ENCODE measurements at places on chromosomes 3 and 15.

DNA sequence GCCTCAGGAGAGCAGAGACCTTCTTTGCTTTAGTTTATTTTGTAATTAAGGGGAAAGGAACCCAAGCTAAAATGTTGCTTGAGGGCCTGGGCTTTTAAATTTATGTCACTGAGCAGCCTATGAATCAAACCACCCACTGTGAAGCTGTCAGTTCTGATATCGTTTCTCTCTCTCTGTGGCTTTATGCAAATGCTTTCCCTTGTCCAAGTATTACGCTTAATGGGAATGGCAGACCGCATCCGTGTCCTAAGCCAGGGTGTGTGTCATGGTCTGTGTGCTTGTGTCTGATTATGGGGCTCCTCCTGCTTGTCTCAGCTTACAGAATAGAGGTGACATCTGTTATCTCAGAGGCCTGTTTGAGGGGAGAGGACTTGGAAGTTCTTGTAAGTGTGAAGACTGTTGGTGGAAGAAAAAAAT lies 82.4 kb downstream of the EBLN2 start:
- DNase-seq, result no peak

GRCh38 chr3:98188545-98188944 lies 22.0 kb downstream of the OR5H15 start:
- DNase-seq, result peak; percentile 48

DNA sequence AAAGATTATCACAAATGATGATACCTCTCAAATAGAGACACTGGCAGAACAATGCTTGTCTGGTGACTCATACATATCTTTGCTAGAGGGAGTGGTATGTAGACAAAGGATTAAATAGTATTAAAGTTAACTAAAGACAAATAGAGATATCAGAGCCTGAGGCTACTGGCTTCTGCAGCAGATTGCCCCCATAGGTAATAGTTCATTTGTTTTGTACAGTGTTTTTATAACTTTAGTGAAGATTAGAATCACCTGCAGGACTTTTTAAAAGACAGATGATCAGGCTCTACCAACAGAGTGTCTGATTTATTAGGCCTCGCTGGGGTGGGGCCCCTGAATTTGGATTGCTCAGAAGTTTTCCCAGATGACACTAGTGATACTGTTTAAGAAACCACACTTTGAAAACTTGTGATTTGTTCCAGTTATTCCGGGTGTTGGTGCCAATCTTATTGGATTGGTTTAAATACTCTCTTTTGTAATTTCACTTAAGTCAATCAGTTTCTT lies 96.4 kb downstream of the NAALADL2 start:
- no peak for DNase-seq

DNA sequence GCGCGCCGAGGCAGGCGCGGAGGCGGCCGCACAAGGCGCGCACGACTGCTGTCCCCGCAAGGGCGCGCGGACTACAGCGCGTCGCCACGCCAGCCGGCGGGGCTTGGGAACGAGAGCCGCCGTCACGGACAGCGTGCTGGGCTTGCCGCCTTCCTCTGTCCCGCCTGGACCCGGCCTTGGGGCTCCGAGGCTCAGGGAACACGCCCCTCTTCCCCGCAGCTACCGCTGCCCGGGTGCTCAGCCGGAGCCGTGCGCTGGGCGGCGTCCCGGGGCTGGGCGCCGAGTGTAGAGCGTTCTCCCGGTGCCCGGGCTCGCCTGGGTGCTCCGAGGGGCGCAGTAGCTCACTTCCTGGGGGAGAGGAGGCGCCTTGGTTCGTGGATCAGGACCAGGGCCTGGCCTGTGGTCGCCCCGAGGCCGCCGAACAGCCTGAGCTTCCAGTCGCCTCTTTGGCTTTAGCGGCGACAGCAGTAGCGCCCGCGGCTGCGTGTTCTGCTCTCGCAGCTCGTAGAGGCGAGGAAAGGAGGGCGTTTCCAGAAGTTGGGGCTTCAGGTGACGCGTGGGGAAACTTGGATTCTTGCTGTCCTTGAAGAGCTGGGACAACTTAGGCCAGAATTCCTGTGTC lies 226.7 kb upstream of the C2CD4B start:
- DNase-seq, result peak; percentile 53

- no peak for DNase-seq
Observed at GRCh38 chr3:9673082-9673481, 23.8 kb downstream of the MTMR14 start.

DNA sequence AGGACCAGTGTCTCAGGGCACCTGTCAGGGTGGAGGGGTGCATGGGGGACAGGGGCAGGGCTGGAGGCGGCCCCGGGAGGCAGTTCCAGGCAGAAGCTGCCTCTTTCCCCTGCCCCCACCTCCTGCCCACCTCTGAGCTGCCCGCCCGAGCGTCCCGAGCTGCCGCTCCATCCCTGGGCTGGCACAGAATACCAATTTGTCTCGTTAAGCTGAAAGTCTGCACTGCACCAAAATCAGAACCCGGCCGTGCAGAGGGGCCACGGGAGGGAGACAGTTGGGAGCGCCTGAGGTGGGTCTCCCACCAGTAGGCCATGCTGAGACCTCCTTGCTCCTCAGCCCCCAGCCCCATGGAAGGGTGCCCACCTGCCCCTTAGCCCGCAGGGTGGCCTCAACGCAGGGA lies 1.3 kb upstream of the ATP2B2 start:
- no peak for DNase-seq

GRCh38 chr3:63450634-63451363 lies 172.7 kb downstream of the SYNPR start:
- DNase-seq, result peak; percentile 46

- DNase-seq, result peak; percentile 86
Observed at GRCh38 chr3:94162700-94163099, 99.8 kb downstream of the NSUN3 start.

DNA sequence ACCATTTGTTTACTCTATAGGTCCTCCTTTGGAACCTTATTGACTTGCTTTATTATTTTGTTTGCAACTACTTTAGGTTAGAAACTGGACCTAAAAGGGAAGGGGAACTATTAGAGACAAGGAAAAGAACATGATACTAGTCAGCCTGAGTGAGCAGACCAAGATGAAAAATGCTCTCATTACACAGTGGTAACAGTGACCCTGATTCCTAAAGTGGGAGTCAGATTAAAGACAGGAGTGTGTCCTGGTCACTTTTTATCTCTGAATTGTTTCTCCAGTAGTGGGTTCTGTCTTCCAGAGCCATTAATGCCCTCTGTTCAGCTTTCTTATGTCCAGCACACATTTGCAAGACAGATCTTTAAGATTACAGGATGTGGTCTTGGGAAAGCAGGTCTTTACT lies 124.1 kb downstream of the TMEM108 start:
- no peak for DNase-seq

DNA sequence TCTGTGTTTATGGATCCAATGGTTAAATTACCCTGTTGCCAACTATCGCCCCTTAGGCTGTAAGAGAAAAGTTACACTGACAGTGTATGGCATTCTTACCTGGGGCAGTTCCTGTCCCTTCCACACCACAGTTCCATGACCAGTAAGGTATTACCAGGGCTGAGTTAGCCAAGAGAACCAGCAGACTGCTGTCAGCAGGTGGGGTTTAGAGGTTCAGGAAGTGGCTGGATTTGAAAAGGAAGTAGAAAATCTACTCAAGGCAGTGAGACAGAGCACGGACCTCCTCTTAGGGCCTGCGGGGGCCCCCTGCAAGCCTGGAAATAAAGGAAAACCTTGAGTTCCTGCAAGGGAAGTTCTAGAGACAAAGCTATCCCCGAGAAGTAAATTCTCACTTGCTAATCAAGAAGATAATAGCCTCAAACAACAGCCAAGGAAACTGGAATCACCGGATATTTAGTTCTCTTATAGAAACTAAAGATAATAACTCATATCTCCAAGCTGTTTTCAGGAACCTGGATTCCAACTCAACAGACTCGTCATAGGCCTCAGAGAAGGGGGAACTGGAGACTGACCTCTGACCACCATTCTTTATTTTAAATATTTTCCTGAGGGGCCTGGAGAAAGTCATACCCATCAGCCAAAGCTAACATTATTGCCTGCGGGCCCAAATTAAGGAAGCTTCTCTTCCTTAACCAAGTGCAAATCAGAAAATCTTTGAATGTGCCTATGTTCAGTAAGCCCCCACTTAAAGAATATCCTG lies 161.7 kb downstream of the ANXA2 start:
- DNase-seq, result no peak

DNA sequence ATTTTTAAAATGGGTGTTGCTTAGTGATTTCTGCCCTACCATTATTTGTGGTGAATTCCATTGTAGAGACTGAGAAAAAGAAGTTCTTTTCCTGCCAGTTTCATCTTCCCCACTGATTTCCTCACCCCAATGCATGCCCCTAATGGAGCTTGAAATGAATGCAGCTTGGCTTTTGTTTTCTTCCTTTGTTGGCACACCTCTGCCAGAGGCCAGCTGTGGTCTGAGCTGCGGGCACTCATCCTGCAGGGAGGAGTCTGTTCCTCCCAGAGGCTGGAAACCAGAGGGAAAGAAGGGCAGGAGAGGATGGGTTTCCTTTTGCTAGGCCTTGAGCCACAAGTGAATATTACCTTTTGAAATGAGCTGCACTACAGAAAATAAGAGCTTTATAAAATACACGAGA lies 9.3 kb upstream of the ST8SIA2 start:
- no peak for DNase-seq

DNA sequence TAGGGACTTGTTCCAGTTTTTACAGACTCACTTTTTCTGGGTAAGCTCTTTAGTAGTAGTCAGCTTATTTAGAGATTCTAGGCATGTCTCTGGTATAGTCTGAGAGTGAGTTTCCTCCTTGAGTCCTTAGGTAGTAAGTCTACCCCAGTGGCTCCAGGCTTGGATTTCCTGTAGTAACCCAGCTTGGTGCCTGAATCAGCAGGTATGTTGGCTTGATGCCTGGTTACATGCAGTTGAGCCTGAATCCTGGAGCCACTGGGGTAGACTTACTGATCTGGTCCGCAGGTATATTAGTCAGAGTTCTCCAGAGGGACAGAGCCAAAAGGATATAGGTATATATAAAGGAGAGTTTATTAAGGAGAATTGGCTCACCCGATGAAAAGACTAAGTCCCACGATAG lies 85.8 kb upstream of the RBMS3 start:
- DNase-seq, result no peak

GRCh38 chr3:66153481-66154443 lies 67.0 kb upstream of the SLC25A26 start:
- no peak for DNase-seq

DNA sequence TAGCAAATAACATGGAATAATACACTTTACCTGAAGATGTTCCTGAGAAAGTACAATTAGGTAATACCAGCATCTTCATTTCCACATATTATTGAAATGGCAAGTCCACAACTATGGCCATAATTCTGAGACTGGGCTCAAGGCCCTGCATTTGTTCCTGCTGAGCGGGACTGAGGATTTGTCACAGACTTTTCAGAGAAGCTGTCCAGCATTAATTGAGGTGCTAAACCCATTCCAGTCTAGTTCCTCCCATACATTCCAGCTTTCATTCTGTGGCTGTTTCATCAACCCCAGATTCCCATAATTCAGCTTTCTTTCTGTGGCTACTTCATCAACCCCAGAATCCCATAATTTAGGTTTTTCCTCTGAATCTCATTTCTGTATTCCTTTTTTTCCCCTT lies 293.4 kb upstream of the GBE1 start:
- DNase-seq, result no peak

DNA sequence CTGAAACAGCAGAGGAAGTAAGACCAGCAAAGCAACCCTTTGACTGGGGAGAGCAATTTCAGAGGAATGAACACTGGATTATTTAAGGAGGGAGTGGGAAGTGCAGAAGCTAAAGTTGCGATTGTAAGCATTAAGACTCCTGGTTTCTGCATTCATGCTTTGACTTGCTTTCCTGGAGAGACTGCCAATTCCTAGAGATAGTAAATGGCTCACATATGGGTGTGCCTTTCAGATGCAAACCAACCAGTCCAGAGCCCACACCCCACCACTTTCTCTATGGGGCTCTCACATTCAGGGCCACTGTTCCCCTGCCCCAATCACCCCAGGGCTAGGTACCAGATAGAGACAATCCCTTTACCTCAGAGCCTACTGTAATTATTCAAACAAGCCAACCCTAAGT lies 200.9 kb upstream of the EIF1B start:
- DNase-seq, result no peak

DNA sequence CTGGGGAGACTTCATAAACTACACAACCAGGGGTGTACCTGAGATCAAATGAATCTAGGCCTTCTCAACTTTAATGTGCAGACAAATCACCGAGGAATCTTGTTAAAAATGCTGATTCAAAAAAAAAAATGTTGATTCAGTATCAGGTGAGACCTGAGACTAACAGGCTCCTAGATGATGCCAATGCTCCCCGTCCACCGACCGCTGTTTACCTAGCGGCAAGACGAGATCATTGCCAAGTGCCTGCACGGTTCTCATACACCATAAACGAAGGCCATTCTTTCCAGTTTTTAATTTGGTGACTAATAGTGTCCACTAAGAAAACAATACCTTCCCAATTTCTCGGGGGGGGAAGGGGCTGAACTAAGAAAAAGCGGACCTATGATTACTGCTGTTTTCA lies 2.5 kb upstream of the FSIP1 start:
- no peak for DNase-seq

DNA sequence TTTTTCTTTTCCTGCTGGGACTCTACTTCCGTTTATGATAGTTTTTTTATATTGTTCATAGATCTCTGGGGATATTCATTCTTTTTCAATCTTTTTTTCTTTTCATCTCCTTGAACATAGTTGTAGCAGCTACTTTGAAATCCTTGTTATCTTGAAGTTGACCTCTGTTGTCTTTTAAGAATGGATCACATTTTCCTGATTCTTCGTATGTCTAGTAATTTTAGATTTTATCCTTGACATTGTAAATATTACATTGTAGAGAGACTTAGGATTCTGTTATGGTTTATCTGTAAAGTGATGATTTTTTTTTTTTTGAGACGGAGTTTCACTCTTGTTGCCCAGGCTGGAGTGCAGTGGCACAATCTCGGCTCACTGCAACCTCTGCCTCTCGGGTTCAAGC lies 20.5 kb downstream of the MKRN2 start:
- DNase-seq, result no peak

- DNase-seq, result no peak
Observed at GRCh38 chr15:82774496-82774895, 31.4 kb downstream of the FSD2 start.

DNA sequence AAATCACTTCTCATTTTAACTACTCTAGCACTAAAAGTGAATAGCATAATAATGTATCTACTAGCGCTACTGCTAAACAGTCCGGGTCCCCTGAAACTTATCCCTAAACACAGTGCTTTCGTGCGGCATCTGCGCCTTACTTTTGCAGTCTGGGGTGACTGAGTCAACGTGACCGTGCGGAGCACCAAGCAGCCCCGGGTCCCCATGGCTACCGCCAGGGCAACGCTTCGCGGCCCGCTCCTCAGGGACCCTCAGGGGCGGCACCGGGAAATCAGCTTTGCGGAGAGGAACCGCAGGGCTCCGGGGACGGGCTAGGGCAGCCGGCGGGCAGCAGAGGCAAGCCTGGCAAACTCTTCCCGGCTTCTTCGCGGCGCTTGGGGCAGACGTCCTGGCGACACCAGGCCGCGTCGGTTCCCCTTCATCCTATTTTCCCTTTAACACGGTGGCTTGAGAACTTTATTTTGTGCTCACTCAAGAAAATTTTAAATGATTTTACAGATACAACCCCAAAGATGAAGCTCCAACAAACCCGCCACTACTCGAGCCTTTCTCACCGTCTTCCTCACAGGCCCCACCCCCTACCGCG lies 757 bp upstream of the DIPK2A start:
- DNase-seq, result peak; percentile 78

GRCh38 chr15:91936182-91936775 lies 82.8 kb downstream of the SLCO3A1 start:
- DNase-seq, result no peak

GRCh38 chr15:64747578-64747977 lies 27.8 kb downstream of the RBPMS2 start:
- DNase-seq, result no peak

- DNase-seq, result no peak
Observed at GRCh38 chr3:139746481-139746880, 68.7 kb upstream of the NMNAT3 start.
